ENCODE measurements at places on chromosomes 5 and 9.

DNA sequence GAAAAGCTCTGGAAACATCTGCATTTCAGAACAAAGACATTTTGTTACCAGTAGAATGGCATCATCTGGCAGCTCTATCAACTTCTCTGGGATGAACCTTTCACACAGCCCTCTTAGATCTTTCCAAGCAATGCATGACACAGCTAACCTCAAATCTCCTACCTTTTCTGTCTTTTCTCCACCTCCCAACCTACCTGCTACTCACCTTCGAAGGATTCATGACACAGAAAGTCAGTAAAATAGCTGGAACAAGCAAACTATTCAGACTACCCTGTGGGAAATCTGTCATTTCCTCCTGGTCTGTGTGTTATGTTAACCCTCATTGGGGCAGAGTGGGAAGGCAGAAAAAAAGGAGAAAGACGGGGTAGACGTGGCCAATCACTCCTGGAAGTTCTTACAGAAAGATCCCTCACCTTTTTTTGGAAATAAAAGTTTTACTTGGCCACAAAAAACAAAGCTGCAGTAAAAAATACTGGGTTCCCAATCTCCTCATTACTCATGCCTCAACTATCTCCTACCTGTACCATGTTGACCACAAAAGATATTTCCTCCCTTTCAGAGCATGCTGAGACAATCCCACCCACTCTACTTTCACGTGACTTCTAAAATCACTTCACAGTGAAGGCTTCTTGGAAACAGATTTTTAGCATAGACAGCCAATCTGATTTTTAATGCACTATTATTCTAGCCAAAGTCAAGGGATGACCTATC lies 362.1 kb upstream of the RFX3 start:
- no peak for DNase-seq

DNA sequence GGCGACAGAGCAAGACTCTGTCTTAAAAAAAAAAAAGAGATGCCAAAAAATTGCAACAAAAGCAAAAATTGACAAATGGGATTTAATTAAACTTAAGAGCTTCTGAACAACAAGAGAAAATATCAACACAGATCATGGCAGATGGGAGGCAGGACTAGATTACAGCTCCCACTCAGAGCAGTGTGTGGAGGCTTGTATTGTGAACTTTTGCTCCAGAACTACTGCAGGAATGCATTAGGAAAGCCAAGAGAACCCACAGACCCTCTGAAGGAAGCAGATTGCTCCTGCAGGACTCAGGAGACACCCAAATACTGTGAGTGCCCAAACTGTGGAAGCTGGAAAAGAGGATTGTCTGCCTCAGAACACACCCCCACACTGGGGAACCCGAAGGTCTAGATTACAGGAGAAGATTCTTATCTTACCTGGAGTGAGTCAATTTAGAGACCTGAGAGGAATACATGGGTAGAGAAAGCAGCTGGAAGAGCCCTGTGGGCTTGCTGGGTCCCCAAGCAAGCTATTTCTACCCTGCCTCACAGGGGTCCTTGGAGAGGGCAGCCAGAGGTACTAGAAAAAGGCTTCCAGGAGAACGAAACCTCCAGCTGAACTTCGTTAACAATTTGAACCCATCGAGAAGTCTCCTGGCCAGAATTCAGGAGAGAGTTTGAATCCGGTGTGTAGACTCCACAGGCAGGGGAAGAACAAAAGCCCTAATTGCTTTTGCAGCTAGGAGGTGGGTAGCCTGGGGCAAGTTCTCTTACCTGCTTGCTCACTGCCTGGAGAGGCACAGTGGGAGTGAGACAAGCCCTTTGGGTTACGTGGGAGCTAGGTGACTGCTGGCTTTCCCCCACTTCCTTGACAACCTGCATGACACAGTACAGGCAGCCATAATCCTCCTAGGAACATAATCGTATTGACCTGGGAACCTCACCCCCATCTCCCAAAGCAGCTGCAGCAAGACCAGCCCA lies 593.4 kb upstream of the RGMB start:
- no peak for DNase-seq

DNA sequence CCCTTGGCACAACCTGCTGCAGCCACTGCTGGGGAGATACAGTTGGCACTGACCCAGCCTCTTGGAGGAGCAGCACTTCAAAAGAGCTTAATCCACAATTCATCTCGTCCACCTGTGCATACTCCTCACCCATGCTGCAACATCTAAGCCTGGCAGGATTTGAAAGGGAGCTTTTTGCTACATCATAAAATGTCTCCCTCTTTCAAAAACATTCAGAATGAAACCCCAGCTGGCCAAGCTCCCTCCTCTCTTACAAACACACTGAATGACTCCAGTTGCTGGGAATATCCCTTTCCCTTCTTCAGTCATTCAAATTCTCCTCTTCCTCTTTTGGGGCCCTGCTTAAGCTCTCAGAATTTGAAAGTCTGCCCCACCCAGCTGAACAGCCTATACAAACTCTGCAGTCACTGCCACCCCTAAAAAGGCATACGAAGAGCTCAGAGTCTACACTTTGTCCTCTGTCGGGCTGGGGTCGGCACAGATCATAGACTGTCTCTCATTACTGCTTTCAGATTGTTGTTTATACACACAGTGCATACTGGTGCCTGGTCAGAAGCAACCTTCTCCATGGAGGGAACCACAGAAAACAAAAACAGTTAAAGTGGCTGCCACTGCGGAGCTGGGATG lies 8.8 kb upstream of the C5orf15 start:
- DNase-seq, result no peak

DNA sequence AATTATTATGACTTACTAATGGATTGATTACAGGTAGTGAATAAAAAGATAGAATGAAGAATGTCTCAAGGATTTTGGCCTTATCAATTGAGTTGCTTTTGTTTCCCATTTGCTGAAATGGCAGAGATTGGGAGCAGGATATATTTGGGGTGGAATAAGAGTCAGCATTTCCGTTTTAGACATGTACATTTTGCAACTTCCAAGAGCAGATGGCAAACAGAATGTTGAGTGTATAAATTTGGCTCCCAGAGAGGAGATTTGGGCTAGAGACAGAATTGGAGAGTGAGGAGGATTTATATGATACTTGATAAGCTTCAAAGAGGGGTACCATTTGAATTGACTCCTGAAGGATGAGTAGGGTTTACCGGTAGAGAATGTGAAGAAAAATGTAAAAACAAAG lies 437.9 kb upstream of the PAPPA start:
- no peak for DNase-seq

DNA sequence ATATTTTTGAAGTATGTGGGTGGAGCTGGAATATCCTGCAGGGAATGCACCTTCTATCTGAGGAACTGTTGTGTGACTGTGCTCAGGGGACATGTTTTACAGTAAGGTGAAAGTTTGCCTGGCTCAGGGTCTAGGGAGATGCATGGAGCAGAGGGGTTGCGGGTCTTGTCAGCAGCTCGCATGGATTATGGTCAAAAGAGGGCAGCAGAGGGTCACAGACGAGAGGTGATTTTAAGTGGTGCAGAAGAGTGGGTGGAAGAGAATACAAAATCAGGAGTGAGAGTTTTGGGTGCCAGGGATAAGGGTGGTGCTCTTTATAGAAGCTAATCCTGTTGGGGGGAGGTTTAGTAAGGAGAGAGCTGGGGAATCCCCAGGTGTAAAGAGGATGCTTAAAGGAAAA lies 53.5 kb upstream of the GRIN3A start:
- peak; percentile 6 for DNase-seq

DNA sequence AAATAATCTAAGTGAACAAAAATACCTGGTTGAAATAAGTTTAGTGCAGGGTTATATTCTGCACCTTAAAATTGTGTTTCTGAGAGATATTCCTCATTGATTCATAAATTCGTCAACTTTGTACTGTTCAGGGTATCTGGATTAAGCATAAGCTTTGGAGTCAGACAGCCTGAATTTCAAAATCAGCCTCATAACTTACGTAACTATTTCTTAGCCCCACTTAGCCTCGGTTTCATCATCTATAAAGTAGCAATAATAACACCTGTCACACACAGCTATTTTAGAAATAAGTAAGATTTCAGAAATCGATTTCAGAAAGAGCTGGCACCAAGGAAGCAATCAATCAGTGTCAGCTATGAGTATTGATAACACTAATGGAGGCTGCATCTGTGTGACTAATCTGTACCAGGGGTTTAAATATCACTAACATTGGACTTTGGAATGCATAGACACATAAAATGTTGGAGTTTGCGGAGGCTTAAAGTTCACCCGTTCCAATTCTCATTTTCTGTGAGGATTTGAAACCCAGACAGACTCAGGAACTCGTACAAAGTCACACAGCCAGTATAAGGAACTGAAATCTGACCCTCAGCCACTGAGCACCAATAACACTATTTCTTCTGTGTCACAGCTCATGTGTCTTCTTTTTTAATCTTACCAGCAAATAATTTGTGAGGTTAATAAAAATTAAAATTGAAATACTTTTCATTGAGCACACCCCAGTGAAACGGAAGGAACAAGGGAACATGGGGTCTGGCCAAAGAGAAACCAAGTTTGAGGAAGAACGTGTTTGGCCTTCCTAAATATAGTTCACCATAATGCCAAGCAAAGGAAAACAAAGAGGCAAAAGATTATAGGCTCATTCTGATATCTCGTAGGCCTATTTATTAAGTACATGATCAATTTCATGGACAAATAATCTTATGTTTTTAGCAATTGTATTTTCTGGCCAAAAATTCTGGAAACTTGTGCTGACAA lies 194.4 kb upstream of the PTGER4 start:
- DNase-seq, result no peak

GRCh38 chr5:37071901-37072581 lies 177.1 kb downstream of the CPLANE1 start:
- peak; percentile 69 for DNase-seq

GRCh38 chr5:67400752-67401151 lies 204.2 kb upstream of the CD180 start:
- DNase-seq, result no peak

DNA sequence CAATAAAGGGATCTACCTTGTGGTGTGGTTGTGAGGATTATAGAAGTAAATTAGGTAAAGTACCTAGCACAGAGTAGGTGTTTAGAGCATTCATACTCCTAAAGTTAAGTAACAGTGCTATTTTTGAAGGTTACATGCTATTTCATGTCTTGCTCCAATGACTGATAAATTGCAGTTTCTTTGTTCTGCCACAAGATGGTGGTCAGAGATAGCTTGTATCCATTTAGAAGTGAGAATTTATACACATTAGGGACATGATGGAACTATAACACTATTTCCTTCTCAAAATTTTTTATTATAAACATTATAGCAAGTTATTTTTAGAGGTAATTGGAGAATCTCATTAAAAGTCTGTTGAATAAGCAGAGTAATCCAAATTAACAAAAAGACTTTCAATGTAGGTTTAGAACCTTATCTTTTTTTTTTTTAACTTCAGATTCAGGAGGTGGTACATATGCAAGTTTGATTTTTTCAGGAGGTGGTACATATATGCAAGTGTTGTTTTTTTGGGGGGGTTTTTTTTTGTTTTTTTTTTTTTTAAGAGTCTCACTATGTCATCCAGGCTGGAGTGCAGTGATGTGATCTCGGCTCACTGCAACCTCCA lies 17.1 kb downstream of the MTREX start:
- peak; percentile 56 for DNase-seq

- no peak for DNase-seq
Measured at GRCh38 chr9:22033012-22033630, 24.0 kb upstream of the CDKN2B start.

- peak; percentile 81 for DNase-seq
Measured at GRCh38 chr5:56838409-56839039, 23.2 kb downstream of the MAP3K1 start.
